ENCODE measurements at places on chromosomes 12 and 14. TPM values are rescaled to one million over a fixed set of nuclear protein-coding genes. Genes with fewer than 3 reads are reported as not detected.

GRCh38 chr14:97713023-97713422 lies 915.8 kb downstream of the VRK1 start:
- DNase-seq: no peak

GRCh38 chr12:12716151-12716792 lies 896 bp upstream of the CDKN1B start:
- DNase-seq: peak; percentile 42

DNA sequence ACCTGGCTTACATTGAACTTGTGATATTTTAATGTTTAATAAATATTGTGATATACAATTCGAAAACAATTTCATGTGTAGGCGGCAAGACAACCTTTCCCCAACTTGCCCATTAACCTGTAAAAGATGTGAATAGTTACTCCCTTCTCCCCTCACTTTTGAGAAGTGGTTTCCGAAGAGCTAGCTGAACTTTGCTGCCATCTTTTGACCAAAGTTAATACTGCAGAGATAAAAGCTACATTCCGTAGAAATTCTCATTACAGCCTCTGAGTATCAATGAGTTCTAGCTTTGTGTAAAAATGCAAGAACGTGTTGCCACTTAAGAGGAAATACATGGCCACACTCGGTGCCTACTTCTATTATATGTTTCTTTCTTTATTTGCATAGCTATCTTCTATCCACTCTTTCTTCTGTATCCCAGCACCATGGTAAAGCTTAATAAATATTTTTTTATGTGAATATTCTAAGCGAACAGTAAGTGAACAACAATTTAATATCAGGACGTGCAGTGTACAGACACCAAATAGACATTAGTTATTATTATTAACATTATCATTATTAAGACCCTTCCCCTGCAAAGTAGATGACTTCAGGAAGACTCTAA lies 105.1 kb upstream of the TMEM260 start:
- no peak for DNase-seq

- DNase-seq: no peak
Observed at GRCh38 chr12:94622475-94622874, 27.9 kb downstream of the TMCC3 start.

GRCh38 chr14:26987744-26988363 lies 390.0 kb upstream of the NOVA1 start:
- DNase-seq: no peak

DNA sequence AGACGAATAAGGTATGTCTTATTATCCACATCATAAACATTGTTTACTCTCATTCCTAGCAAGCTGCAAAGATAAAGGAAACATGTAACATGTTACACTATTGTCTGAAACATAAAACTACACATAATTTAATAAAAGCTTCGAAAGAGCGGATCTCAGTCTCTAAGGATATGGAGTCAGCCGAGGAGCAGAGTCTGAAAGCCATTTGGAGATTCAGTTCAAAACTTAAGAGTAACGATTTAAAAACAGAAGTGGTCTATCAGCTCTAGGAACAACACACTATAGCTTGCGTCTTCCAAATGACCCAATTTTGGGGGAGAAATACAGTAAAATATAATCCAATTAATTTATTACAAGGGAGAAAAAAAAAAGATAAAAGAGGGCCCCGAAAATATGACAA lies 775 bp downstream of the NEMF start:
- DNase-seq: no peak

The LRFN5 gene
- 72.6 TPM for total RNA-seq

The SLC38A4 gene
- total RNA-seq: not detected

The RDH16 gene
- total RNA-seq: not detected
